ENCODE measurements at places on chromosomes 5 and 9. TPM values are rescaled to one million over a fixed set of nuclear protein-coding genes. Genes with fewer than 3 reads are reported as not detected.
A peak's percentile ranks its signal among the peaks of the same experiment; 100 is the strongest.

- no peaks in the 10 kb centered on the region for H3K27me3 ChIP-seq
- H3K27ac ChIP-seq, result peak overlapping the region; percentile 1
- H3K36me3 ChIP-seq, result no peaks in the 10 kb centered on the region
- H3K4me1 ChIP-seq, result no peaks in the 10 kb centered on the region
These were observed 273.5 kb downstream of the TMEM38B start for GRCh38 chr9:105967797-105968196.

DNA sequence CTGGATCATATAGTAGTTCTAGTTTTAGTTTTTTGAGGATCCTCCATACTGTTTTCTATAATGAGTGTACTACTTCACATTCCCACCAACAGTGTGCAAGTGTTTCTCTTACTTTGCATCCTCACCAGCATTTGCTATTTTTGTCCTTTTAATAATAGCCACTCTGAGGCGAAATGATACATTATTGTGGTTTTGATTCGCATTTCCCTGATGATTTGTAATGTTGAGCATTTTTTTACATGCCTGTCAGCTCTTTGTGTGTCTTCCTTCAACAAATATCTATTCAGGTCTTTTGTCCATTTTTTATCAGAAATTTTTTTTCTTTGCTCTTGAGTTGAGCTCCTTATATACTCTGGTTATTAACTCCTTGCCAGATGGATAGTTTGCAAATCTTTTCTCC lies 114.0 kb downstream of the ADAMTSL1 start:
- H3K4me1 ChIP-seq, result no peaks in the 10 kb centered on the region
- DNase-seq, result no peak
- H3K4me3 ChIP-seq, result no peak overlapping the region
- H3K27me3 ChIP-seq, result no peaks in the 10 kb centered on the region

- DNase-seq, result no peak
- H3K36me3 ChIP-seq, result no peaks in the 10 kb centered on the region
- no peak overlapping the region for H3K27ac ChIP-seq
- H3K27me3 ChIP-seq, result no peaks in the 10 kb centered on the region
These were observed 59.1 kb downstream of the BOD1 start for GRCh38 chr5:173557123-173557903.

- no peaks in the 10 kb centered on the region for H3K27me3 ChIP-seq
- peaks cover 6% of the 10 kb centered on the region for H3K4me1 ChIP-seq
- no peak overlapping the region for H3K4me3 ChIP-seq
- no peak for DNase-seq
These were observed 22.0 kb downstream of the ALDH1A1 start for GRCh38 chr9:72930828-72931227.

GRCh38 chr5:115349001-115349817 lies 52.8 kb upstream of the CCDC112 start:
- H3K4me1 ChIP-seq, result peaks cover 17% of the 10 kb centered on the region
- H3K27ac ChIP-seq, result peak overlapping the region; percentile 79
- H3K27me3 ChIP-seq, result no peaks in the 10 kb centered on the region
- DNase-seq, result peak; percentile 75
- no peaks in the 10 kb centered on the region for H3K36me3 ChIP-seq

- DNase-seq, result peak; percentile 14
- H3K27ac ChIP-seq, result no peak overlapping the region
- no peaks in the 10 kb centered on the region for H3K27me3 ChIP-seq
- H3K4me1 ChIP-seq, result no peaks in the 10 kb centered on the region
- H3K36me3 ChIP-seq, result no peaks in the 10 kb centered on the region
- no peak overlapping the region for H3K4me3 ChIP-seq
These were observed 4.6 kb upstream of the FEM1C start for GRCh38 chr5:115549154-115549553.

DNA sequence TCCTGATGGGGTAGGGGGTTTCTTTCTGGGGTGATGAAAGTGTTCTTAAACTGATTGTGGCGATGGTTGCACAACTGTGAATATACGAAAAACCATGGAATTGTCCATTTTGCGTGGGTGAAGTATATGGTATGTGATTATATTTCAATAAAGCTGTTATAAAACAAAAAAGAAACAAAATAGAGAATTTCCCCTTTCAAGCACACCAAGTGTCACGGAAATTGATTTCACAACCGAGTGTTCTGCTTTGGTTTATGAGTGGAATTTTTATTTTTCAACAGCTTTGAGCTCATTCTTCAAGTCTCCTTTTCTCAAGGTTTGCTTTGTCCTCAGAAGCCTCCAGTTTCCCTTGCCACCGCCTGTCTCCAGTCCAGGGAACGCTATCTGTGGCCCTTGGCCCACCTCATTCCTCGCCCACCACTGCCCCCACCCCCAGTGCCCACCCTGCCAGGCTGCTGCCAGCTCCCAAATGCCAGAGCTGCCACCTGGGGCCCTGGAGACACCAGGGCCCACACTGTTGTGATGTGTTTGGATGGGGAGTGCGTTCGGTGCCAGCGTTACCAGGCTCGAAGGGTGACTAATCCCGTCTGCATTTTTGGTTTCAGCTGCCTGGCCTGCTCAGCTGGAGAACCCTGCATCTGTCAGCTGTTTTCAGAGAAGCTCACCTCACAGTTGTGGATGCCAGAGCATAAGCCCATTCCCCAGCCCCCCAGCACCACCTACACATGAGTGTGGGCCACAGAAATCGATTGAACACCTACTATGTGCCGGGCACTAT lies 30.4 kb downstream of the DUSP1 start:
- DNase-seq, result peak; percentile 65
- H3K36me3 ChIP-seq, result no peaks in the 10 kb centered on the region
- no peaks in the 10 kb centered on the region for H3K27me3 ChIP-seq
- peaks cover 17% of the 10 kb centered on the region for H3K4me1 ChIP-seq
- H3K4me3 ChIP-seq, result no peak overlapping the region

DNA sequence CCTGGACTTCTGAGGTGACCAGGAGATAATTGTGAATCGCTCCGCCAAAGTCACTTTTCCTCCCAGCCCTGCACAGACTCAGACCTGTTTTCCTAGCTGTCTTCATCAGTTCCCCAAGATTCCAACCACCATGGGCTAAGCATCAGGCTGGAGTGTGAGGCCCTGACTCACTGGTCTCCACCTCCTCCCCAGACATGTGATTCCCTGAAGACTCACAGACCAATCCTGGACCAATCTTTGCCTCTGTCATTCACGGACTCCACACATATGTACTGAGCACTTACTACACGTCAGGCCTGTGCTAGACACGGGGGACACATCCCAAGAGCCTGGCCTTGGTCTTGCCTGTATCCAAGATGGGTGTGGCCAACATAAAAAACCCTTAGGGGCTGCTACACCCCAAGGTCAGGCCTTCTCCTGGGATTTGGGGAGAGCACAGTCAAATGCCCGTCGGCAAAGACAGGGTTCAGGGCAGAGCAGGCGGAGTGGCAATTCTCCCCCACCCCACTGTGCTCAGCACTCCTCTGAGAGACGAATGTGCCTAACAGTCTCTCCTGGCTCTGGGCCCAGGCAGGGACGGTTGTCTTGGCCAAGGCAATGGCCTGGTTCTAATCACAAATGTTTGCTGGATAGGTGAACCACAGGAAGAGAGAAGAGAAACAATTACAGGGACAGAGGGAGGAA lies 11.9 kb downstream of the EEIG1 start:
- peak; percentile 74 for DNase-seq
- no peak overlapping the region for H3K4me3 ChIP-seq
- H3K36me3 ChIP-seq, result no peaks in the 10 kb centered on the region

DNA sequence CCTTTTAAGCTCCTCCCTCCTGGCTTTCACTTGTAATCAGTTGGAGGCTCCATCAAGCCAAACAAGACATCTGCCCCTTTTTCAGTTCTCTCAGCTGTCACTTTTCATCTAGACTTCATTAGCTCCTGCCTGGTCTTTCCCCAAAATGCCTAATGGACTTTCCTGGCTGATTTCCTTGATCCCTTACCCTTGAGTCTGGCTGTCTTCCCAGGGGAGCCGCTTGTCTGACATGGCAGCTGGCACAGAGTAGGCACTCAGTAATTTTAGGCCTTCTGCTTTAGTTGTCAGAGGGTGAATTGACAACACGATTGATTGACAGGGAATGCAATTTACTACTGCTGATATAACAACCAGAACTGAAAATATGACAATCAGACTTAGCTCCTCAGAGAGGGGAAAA lies 2.1 kb downstream of the C9orf153 start:
- no peaks in the 10 kb centered on the region for H3K36me3 ChIP-seq
- H3K27me3 ChIP-seq, result no peaks in the 10 kb centered on the region
- H3K4me1 ChIP-seq, result no peaks in the 10 kb centered on the region

- peak within 1 kb of the TSS; percentile 98 for H3K27ac ChIP-seq
- H3K36me3 ChIP-seq, result no peaks in the 10 kb centered on the region
- peak; percentile 97 for DNase-seq
- peaks cover 20% of the 10 kb centered on the region for H3K4me1 ChIP-seq
- no peaks in the 10 kb centered on the region for H3K27me3 ChIP-seq
- peak within 1 kb of the TSS; percentile 98 for H3K4me3 ChIP-seq
These were observed at the start of gene CLTB for GRCh38 chr5:176415952-176416924. CLTB (minus strand) TSS chr5:176416539; CDS start chr5:176416363, 176 bp downstream.

GRCh38 chr9:101674165-101674564 lies 64.3 kb downstream of the GRIN3A start:
- H3K36me3 ChIP-seq, result no peaks in the 10 kb centered on the region
- no peaks in the 10 kb centered on the region for H3K27me3 ChIP-seq
- H3K4me1 ChIP-seq, result no peaks in the 10 kb centered on the region

DNA sequence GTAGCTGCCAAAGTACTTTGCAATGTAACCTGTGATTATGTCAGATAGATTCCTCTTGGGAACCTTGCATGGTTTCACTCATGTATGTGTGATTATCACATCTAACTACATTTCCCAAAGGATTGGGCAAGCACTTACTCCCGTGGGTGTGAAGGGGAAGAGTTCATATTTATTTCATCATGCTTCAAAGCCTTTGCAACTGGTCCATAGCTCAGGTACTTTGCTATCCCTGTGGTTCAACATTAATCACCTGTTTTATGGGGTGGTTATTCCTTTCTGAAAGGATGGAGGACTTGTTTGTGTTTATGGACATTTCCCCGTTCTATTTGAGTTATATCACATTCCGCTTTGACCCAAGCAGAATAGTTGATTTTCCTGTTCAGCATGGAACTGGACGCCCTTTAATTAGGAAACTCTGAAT lies 13.6 kb upstream of the ERMP1 start:
- H3K4me3 ChIP-seq, result no peak overlapping the region
- H3K27me3 ChIP-seq, result no peaks in the 10 kb centered on the region
- H3K27ac ChIP-seq, result no peak overlapping the region
- no peaks in the 10 kb centered on the region for H3K36me3 ChIP-seq

GRCh38 chr9:108087781-108088180 lies 598.2 kb upstream of the KLF4 start:
- no peaks in the 10 kb centered on the region for H3K27me3 ChIP-seq
- DNase-seq, result no peak
- H3K27ac ChIP-seq, result no peak overlapping the region
- no peaks in the 10 kb centered on the region for H3K4me1 ChIP-seq

DNA sequence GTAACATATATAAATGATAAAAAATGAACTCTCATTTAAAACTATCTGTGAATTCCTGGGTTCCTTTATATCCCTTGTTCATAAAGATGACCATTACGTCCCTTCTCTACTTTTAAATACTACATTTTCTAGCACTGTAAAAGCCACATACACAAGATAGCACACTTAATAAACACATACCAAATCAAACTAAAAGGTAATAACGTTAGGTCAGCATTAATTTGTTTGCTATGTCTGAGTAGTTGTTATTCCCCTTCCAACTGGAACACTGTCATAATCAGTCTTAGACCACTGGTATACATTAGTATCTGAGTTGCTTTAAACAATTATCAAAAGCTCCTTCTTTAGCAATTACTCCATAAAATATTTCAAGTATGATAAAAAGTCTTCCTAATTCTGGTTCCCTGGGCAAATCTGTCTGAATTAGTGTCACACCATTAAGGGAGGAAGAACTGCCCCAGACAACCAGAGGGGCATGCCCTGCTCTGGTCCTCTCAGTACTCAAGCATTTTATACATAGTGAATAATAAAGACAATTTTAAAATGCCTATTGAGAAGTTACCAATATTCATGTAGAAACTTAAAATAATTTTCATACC lies 98.1 kb downstream of the RAPGEF6 start:
- no peak for DNase-seq
- no peak overlapping the region for H3K4me3 ChIP-seq
- H3K36me3 ChIP-seq, result no peaks in the 10 kb centered on the region
- no peaks in the 10 kb centered on the region for H3K4me1 ChIP-seq

DNA sequence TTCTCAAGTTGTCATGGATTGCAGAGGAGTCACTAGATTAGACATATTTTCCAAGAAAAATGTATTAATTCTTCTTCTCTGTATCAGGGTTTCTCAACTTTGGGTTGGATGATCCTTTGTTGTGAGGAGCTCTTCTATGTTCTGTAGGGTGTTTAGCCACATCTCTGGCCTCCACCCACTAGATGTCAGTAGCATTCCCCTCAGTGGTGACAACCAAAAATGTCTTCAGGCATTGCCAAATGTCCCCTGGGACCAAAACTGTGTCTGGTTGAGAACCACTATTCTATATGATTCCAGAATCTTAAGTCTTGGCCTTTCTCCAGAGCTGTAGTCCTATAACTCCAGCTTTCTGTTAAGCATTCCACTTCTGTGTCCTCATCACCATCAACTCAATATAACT lies 220.9 kb downstream of the KIAA0825 start:
- H3K36me3 ChIP-seq, result no peaks in the 10 kb centered on the region
- no peak for DNase-seq
- H3K4me1 ChIP-seq, result no peaks in the 10 kb centered on the region
- H3K4me3 ChIP-seq, result no peak overlapping the region
- no peaks in the 10 kb centered on the region for H3K27me3 ChIP-seq

DNA sequence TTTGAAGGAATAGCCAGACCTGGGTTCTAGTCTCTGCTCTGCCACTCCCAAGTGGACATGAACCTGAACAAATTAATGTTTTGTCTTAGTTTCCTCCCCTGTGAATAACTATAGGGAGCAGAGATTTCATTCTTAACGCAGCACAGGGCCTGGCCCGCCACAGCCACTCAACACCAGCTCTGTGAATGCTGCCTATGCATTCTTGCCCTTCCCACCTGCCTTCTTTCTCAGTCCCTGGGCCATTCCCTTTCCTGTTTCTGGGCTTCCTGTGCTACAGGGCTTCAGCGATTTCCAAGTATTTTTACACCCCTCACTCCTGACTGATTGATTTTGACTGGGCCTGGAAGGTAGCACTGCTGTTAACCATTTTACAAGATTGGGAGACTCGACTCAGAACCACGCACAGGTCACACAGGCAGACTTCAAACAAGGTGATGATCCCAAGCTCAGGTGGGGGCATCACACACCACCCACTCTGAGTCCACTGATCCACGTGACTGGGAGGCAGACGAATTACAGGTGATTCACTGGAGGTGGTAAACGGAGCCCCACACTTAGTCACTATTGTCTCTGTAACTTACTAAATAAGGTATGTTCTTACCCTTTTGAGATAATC lies 21.4 kb downstream of the PTPN3 start:
- H3K27ac ChIP-seq, result peak overlapping the region; percentile 94
- no peaks in the 10 kb centered on the region for H3K27me3 ChIP-seq
- DNase-seq, result peak; percentile 79
- peaks cover 31% of the 10 kb centered on the region for H3K4me1 ChIP-seq

Gene ARHGEF37
- 3.1 TPM for polyA plus RNA-seq

Gene GFI1B
- not detected for polyA plus RNA-seq

Gene ADGRV1
- polyA plus RNA-seq, result 88.3 TPM

Gene S1PR3
- polyA plus RNA-seq, result 13.2 TPM

Data from hepatocyte (in vitro differentiated cells).